ENCODE measurements at places on chromosomes 5 and 9.

GRCh38 chr5:151092762-151093161 lies 11.9 kb upstream of the TNIP1 start:
- DNase-seq = peak; percentile 91

DNA sequence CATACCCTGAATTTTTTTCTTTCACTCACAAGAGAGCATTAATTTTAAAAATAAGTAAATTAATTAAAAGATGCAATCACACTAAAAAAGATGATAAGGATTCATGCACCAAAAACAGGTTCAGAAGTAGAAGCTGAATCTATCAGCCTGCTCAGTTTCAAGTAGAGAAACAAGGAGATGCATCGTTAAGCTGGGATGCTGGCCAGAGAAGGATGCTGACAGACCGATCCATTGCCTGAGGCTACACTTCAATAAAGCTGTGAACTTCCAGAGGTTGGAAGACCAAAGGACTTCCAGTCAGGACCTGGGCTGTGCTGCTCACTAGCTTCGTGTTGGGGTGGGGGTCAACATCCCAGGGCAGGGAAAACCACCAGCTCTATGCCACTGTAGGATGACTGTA lies 457.7 kb downstream of the EFNA5 start:
- no peak for DNase-seq

- no peak for DNase-seq
These were observed 78.3 kb downstream of the PPARGC1B start for GRCh38 chr5:149808264-149808982.

DNA sequence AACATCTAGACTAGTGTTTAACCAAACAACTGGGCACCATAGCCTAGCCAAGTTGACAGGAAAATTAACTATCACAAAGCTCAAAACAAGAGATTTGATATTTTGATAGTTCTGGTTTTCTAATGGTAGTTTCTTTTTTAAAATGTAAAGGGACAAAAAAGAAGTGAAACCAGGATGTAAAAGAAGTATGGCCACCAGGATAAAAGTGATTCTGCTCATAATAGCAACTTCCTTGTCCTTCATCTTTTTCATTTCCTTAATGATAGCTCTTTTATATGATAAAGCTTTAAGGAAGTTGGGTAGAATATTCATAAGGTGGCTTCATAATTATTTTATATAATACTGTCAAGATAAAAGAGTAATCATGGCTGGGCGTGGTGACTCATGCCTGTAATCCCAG lies 139.1 kb downstream of the BASP1 start:
- no peak for DNase-seq

Data from EH (cell line).